ENCODE measurements at places on chromosomes 7 and 10.

- no peak for DNase-seq
Measured at GRCh38 chr7:102981451-102981850, 68.7 kb downstream of the LRRC17 start.

DNA sequence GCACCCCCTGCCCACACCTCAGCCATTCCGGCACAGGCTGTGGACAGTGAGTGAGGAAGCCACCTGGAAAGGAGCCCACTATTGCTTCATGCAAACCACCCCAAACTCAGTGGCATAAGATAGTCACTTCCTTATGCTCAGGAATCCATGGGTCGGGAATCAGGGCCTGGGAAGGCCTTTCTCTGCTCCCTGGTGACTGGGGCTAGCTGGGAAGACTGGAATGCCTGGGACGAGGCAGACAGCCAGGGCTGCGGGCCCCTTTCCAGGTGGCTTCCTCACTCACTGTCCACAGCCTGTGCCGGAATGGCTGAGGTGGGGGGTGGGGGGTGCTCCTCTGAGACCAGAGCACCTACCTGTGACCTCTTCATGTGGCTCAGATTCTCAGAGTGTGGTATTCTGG, 74.1 kb upstream of the GRB10 start:
- no peak for DNase-seq

- no peak for DNase-seq
Measured at GRCh38 chr7:33754933-33755928, 150.1 kb upstream of the BMPER start.

- no peak for DNase-seq
Measured at GRCh38 chr10:120521880-120522279, 64.9 kb downstream of the PLPP4 start.

- DNase-seq: no peak
Measured at GRCh38 chr10:7507887-7508726, 97.3 kb upstream of the SFMBT2 start.

DNA sequence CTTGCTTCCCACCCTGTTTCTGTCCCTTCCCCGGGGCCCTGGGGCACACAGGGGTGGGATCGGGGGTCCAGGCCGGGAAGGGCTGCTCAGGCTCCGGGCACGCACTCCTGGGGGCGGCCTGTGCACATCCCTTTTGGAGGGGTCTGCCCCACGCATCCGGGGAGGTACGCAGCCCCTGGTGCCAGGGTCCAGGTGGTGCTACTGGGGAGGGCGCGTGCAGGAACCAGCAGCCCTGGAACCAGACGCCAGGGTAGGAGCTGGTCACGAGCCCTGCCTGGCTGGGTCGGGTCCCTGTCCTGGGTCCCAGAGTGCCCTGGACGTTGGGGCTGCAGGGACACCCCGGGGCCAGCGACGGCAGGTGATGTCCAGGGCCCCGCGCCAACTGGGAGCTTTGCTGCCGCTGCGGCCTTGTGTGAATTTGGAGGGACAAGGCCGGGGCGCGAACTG, 53.4 kb downstream of the GLRX3 start:
- no peak for DNase-seq

DNA sequence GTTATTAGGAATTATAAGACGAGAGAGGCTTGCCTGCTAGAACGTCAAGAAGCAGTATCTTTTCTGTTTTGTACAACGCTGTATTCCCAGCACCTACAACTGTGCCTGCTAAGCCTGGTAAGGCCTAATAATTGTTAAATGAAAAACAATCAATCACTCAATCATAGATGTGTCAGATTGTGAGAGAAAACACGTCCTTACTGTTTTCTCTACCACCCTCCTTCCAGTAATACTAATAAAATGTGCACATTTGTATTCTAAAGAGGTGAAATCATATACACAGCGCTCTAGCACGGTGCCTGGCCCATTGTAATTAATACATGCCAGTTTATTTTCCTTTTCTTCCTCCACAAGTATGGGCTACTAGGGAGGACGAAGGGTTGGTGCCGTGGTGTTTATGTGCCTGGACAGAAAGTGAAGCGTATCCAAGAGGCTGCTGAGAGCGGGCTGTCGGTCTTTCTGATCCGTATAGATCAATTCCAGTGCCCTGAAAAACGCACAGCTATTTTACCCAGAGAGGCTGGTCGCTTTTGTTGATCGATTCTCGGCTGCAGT, 1.5 kb upstream of the AUTS2 start:
- no peak for DNase-seq
